ENCODE measurements at places on chromosomes 6 and 20.
A peak's percentile ranks its signal among the peaks of the same experiment; 100 is the strongest.

GRCh38 chr6:44238687-44239350 lies 8.1 kb upstream of the HSP90AB1 start:
- no peak for DNase-seq

GRCh38 chr20:52631469-52631868 lies 340.7 kb upstream of the TSHZ2 start:
- DNase-seq: no peak

DNA sequence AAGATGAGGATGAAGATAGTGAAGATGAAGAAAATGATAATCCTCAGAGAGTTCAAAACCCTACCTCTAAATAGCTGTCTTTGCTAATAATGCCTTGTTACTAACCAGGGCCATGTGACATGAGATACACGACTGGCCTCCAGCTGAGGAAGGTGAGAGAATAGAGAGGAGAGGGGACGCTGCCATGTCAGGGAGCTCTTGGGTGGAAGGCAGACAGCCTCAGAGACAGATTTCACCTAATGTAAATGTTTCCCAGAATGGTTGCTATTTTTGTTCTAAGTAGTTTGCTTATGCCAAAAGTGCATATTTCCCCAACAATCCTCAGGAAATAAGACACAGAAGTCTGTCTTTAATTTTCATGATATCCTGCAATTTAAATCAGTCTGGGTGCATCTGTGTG lies 138.4 kb downstream of the ELOVL4 start:
- no peak for DNase-seq

DNA sequence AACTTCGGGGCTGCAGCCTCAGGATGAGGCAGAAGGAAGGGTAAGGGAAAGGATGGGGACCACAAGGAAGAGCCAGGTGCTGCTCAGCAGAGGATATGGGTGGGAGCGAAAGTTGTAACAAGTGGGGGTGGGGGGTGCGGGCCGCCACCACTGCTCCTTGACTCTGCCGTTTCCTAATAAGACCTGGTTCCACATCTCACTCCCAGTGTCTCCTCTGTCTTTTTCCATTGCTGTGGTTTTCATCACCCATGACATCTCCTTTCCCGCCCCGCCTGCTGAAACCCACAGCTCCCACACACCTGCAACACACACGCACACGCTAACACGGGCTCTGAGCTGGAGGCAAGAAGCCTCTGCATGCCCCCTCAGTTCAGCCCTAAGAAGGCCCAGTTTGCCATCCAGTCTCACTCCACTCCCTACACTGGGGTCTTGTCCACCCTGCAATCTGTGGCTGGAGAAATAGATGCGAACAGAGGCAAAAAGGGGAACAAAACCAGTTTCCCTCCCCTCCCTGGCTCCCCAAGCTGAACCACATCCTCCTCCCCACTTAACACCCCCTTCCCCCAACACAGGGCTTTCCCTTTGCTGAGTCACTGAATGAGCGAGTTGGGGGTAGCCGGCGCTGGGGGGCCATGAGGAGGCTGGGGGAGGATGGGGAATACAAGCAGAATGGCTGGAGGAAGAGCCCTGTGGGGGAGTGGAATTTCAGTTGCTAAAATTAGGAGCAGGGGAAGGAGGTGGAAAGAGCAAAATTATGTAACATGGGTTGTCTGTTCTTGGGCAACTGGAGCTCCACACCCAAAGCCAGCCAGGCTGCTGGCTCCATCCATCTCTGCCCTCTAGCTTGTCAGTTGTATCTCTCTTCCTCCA lies 11.5 kb downstream of the NFKBIL1 start:
- peak; percentile 95 for DNase-seq

DNA sequence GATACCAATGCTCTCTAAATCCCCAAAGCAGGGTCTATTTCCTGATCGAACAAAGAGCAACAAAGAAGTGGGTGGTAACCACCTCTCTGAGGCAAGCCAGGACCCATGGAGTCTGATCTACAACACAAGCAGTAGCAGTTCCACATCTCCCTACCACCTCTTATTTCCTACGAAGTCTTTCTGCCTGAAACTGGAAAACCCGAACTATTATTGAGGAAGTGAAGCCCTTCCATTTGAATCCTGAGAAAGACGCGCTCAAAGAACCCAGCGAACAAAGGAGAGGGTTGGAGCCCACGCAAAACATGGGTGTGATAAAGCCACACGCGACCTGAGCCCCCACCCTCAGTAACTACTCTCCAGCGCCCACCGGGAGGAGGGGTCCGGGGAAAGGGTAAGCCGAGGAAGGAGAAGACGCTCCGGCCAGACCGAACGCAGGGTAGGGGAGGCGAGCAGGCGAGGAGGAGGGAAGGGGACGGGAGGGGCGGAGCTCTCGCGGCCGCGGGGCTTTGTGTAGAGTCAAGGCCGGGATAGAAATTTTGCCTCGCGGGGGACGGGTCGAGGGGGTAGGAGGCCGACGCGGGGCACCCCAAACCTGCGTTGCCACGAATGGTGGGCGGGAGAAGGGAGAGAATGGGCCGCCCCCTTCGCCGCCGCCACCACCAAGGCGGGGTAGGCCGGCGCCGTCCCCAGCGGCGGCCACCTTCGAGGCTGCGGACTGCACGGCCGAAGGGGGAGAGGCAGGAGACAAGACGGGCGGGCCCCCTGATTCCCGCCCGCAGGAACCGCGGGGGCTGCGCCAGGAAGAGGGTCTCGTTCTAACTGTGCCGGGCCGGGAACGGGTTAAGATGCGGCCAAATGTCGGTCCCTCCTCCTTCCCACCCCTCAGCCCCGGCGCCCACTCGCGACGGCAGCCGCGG lies 802 bp downstream of the HDAC2 start:
- DNase-seq: peak; percentile 73

- DNase-seq: no peak
These were observed 231.2 kb upstream of the FOXQ1 start for GRCh38 chr6:1080453-1081337.

DNA sequence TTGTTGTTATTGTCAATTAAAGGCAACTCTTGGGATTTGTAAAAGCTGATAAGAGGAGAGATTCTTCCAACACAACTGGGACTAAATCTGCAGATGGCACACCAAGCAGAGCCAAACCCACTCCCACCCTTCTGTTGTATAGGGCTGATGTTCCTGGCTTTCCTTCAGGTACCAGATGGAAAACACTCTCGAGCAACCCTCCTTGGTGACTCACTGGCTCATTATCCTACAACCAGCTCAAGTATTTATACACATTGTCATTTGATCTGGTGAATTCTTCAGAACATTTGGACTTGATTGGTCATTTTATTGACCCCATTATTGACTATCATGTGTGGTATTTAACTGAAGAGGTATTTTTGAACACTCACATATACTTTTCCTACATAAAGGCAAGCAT lies 190.3 kb upstream of the PCSK2 start:
- no peak for DNase-seq

- DNase-seq: no peak
These were observed 9.1 kb downstream of the SNTA1 start for GRCh38 chr20:33434434-33434833.

All from suppressor macrophage treated with lipopolysaccharide for 4 hours (primary cell).